Uterus (tissue), 4 donors: ENCODE measurements at places on chromosomes 5 and 9. TPM values are rescaled to one million over a fixed set of nuclear protein-coding genes. Genes with fewer than 3 reads are reported as not detected.

The NMUR2 gene
- not detected for total RNA-seq

The GARIN3 gene
- total RNA-seq: not detected

The RGMB gene
- 8.5 TPM for total RNA-seq

The SKIC3 gene
- total RNA-seq: 89.1 TPM

The LTC4S gene
- total RNA-seq: 4.1 TPM

The CATSPER3 gene
- total RNA-seq: 2.7 TPM

The GMCL2 gene
- total RNA-seq: not detected

The GCNT1 gene
- 30.7 TPM for total RNA-seq

The PFN3 gene
- not detected for total RNA-seq

The ARRDC3 gene
- 11.5 TPM for total RNA-seq

DNA sequence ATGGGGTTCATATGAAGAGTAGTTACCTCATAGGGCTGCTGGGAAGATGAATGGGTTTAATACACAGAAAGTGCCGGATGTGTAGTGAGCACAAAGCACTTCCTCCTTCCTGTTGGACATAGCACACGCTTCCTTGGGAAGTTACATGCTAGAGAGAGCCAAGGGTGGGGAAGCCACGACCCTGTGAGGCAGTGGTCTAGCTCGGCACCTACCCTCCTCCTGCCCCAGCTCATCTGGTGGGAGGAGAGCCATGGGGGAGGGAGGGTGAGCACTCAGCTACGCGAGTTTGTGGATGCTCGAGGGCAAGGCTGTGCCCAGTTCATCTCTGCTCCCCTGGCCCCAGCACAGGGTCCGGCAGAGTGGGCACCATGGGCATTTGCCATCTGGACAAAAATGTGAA, 43.6 kb upstream of the NEK6 start:
- DNase-seq: no peak

- DNase-seq: no peak
These were observed 10.0 kb upstream of the GRIN1 start for GRCh38 chr9:137128862-137129455.

- no peak for DNase-seq
These were observed 61.3 kb upstream of the IQGAP2 start for GRCh38 chr5:76341651-76342334.

GRCh38 chr5:154528005-154528594, 50.1 kb upstream of the HAND1 start:
- no peak for DNase-seq

- peak; percentile 10 for DNase-seq
These were observed 58.8 kb upstream of the ANGPTL2 start for GRCh38 chr9:127181315-127181580.

DNA sequence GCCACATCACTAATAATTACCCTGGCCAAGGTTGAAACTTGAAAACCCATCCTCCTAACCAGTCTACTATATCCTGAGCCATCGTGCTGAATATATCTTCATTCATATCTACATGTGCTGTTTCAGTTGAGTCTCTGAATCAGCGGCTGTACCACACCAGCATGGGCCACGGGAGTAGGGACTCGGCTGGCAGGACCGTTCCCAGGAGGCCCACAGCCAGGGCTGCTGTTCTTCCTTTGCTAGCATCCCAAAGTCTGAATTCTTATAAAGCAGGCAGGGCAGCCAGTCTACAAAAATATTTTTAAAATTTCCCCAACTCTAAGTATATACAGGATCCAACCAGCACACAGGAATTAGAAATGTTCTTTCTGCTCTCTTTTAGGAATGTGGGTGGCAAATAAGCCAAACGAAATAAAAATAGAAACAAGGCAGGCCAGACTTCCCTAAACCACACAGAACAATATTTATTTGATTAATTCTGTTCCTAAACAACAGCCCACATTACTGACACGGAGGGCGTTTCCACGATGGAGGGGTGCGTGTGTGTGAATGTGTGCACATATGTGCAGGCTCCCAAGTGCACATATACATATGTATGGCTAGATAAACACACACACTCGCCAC, 42.8 kb upstream of the EQTN start:
- DNase-seq: no peak

GRCh38 chr5:95927927-95928723, 33.5 kb downstream of the ELL2 start:
- DNase-seq: no peak

- no peak for DNase-seq
These were observed 6.3 kb downstream of the SLC12A7 start for GRCh38 chr5:1105350-1106265.

GRCh38 chr5:139670369-139671095, 22.4 kb downstream of the CXXC5 start:
- DNase-seq: no peak

DNA sequence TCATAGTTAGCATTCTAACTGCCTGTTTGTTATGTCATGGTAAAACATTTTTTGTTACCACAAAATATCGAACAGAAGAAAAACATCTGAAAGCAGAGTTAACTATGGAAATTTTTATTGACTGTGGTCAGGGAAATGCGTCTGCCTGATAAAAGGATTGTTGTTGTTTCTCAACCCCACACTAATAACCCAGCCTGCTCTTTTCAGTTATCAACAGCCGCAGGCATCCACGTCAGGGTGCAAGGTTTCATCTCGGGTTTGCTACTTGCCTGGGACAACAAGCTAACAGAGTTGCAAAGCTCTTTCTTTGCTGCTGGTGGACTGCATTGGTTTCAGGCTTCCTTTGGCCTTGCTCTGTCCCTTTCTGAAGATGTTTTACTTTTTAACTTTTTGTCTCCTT, 969.2 kb downstream of the CDH18 start:
- no peak for DNase-seq

DNA sequence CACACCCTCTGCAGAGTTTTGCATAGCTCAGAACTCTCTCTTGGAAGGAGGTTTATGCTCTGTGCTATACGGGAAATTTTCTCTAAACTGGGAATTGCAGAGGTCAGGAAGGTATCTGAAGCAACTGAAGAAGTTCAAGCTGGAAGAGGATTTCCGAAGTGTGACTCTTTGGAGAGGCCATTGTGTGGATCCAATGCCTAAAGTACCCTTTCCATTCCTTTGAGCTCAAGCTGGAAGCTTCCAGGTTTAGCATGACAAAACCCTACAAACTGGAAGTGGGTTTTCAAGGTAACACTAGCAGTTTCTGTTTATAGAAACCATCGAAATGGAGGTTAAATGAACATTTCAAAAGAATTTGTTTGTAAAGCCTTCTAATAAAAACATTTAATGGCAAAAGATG, 187.1 kb downstream of the CFAP90 start:
- DNase-seq: no peak

- no peak for DNase-seq
These were observed 492 bp downstream of the TENT2 start for GRCh38 chr5:79612667-79613198.

GRCh38 chr9:96021551-96022444, 146.3 kb downstream of the ERCC6L2 start:
- no peak for DNase-seq

- no peak for DNase-seq
These were observed 30.8 kb downstream of the OR1J1 start for GRCh38 chr9:122446819-122447484.

- DNase-seq: peak; percentile 88
These were observed 165.3 kb downstream of the BNC2 start for GRCh38 chr9:16705111-16705604.

- no peak for DNase-seq
These were observed 92.9 kb downstream of the CYFIP2 start for GRCh38 chr5:157358871-157359270.

DNA sequence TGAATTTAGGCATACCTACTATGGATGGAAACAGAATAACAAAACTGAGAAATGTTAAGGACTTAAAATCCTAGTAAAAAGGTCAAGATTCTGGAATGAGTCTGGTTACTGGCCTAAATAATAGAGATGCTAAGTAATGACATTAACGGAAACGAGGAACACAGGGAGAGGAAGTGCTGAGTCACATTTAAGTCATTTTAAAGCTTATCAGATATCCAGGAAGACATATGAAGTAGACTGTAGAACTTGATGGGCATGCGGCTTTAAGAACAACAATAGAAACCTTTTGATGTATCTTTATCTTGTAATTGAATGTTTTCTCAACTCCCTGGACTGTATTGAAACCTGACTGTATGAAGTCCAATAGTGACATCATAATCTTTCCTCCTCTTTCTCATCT, 1251.4 kb upstream of the CDH6 start:
- DNase-seq: no peak

GRCh38 chr9:37899041-37899440, 4.9 kb downstream of the SLC25A51 start:
- no peak for DNase-seq

DNA sequence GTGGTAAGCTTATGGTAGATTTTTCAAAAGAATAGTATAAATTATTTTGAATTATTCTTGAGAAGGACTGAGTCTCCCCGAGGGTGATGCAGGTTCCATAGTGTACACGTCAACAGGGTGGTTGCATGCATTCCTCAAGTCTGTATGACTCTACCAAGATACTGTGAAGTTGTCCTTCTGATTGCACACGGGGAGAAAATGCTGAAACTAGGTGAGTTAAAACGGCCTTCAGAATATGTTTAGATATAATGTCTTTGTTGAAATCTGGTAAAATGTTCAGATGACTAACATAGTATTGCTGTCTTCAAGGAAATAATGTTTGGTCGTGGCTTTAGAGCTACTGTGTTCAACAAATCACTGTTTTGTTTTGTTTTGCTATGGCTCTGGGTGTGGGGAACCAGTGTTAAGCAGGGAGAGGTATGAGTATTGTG, 22.4 kb upstream of the TNFAIP8 start:
- DNase-seq: no peak

DNA sequence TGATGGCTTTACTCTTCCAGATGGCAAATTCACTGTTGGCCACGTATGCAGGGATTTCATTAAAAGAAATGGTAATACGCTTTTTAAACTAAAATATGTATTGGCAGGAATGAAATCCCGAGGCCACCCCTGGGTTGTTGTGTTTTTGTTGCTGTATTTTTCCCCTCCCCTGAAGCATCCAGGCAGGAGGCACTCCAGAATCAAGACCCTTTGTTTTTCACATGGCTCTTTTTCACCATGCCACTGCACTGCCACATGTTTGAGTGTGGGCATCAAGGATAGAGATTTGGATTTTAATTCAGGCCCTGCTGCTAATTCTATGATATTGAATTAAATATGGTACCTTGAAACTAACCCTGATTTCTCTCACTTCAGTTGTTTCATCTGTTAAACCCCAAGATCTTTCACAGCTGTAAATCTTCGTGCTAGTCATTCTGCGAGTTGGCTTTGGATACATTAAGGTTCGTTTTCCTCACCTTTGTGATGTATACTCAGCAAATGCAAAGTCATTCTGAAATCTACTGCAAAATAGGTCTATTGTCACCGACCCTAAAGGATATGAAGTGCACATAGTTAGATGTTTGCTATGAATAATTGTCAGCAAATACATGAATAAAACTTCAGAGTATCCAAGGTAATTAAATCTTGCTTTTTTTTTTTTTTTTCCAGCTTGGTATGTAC, 533.4 kb downstream of the PTPRD start:
- DNase-seq: no peak

DNA sequence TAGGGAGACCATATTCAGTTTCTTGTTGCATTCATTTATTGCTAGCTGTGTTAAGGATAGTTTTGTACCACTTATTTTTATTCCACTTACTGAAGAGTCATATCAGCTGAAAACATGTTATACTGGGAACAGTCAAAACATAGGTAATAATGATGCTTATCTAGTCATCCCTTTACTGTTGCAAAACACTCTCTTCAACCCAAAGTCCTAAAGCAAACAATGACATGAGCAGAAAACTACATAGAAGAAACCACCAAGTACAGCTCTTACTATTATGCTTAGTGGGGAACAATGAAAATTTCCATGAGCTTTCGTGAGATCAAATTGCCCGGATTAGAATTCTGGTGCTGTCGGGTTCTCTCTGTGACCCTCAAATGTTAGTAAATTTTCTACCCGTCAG, 681.4 kb downstream of the NR2F1-AS1 start:
- no peak for DNase-seq

DNA sequence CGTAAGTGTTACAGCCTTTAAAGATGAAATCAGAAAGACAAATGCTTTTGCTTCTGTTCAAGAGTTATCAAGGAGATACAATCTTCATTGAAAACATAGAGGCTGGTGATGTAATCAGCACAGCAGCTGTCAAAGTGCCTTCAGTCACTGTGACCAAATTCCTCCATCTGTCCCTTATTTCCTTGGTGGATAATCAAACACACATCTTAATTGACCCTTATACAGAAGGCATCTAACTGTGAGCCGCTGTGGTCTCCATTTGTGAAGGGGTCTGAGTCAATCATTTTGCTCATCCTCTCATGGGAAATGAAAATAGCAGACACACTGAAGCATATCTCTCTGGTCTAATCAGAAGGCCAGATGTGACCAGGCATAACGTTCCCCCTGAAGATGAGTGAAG, 130.1 kb upstream of the TLR4 start:
- no peak for DNase-seq

DNA sequence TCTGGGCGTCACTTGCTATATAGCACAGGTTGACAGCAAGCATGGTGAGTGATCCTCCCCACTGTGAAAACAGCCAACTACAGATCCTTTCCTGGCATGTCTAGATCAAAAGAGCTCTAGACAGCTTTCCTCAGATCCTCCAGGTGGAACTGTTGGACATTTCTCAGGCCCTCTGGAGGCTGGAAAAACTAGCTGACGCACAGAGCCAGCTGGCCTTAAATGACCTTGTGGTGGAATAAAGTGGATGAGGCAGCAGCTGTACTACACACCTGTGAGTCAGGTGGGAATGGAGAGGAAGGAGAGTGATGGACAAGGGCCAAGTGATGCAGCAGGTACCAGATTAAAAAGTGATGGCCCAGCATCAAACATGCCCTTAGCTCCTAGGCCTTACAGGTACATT, 172.7 kb downstream of the TRIM32 start:
- DNase-seq: no peak

DNA sequence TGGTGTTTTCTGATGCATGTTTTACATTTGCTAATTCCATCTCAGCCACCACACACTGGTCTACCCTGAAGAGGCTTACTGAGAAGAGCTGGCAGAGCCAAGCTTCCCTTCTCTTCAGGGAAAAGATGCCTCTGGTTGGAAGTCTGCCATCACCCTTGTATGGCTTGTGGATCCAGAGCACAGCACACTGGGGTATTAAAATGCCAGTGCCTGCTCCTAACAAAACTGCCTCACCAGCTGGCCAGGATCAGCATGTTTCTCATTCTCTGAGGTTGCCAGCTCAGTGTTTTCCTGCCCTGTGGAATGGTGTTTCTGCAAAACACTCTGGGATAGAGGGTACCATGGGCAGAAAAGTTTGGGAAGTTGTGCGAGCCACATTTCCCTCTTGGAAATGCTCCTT, 31.6 kb upstream of the ZNF618 start:
- DNase-seq: no peak

GRCh38 chr9:110502842-110503241, 76.7 kb downstream of the SVEP1 start:
- no peak for DNase-seq

GRCh38 chr5:150291388-150292385, 2.1 kb upstream of the CAMK2A start:
- DNase-seq: no peak

DNA sequence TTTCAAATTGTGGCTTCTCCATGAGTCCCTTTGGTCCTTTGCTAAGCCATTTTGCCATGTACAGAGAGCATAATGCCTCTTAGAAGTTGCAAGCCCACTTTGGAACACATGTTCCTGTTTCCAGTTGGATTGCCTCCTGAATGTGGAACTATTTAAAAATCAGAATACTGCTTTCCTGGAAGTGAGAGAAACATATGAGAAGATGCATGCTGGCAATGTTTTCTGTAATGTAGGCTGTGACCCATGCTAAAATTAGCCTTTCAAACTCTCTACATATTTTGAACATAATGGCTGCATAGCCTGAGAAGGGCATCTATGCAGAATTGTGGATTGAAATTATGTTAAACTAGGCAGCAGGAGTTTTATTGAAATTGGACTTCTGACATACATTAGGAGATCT, 175.5 kb upstream of the PAPPA start:
- no peak for DNase-seq

GRCh38 chr5:6452622-6453504, 4.2 kb downstream of the UBE2QL1 start:
- DNase-seq: no peak
